ENCODE measurements at places on chromosomes 3 and 15. TPM values are rescaled to one million over a fixed set of nuclear protein-coding genes. Genes with fewer than 3 reads are reported as not detected.

- DNase-seq = no peak
Observed at GRCh38 chr3:71103430-71103921, 480.1 kb downstream of the FOXP1 start.

DNA sequence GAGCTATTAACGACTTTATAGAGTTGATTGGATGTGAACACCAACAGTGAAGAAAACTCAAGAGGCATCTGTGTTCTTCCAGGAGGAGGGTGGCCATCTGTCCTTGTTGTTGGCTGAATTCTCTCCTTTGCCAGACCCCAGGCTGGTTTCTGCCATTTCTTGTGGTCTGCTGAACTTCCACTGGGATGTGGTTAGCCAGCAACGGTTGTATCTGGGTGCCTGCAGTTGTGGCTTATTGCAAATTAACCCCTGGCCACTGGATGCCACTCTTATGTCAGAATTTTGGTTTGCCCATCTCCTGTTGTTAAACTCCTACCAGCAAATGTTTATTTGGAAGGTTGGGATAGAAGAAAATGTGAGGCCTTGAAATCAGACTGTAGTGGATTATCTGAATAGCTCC lies 163.6 kb upstream of the TBC1D5 start:
- DNase-seq = no peak

DNA sequence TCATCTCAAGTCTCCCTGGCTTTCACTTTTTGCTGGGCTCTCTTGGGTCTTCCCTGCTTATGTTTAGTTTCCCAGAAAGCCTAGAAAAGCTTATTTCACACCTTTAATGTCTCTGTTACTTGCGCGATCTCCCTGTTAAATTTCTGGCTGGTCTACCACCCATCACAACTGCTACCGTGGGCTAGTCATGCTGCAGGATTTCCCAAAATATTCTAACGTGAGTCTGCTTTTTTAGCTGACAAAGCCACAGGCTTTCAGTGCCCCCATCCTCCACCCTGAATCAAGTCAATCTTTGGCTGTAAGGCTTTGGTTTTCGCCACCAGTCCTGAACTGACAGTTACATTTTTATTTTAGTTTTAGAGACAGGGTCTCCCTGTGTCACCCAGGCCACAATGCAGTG lies 74.1 kb downstream of the SUMF1 start:
- no peak for DNase-seq

DNA sequence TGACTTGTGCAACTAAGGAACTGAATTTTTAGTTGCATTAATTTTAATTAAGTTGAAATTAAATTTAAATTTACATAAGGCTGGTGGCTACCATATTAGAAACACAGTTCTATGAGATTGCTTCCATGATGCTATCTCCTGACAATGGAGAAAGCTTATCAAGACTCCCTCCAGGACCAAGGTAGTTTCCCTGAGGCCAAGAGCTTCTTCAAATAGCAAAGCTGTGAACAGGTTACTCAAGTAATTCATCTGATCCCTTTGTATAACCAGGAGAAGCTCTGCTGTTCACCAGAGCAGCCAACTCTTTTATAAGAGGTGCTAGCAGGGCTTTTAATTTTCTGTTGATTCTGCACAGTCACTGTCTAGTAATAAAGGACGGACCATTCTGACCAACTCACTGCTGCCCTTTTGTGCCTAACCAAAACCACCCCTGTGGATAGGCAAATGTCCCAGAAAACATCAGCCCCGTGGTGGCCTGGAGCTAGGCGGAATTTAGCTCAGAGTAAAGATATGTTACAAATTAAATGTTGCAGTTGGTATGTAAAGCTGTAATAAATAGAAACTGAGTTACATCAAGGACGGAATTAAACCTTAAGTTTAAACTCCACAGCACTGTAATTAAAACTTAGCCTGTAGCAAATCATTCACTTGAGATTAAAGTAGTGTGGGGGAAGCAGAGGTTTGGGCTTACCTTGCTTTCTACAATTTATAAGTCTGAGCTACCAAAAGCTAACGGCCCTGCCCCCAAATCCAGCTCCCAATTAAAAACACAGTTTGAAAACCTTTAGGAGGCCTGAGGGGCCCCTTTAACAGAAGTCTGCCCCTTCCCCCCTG lies 55.6 kb upstream of the LRTM1 start:
- no peak for DNase-seq

DNA sequence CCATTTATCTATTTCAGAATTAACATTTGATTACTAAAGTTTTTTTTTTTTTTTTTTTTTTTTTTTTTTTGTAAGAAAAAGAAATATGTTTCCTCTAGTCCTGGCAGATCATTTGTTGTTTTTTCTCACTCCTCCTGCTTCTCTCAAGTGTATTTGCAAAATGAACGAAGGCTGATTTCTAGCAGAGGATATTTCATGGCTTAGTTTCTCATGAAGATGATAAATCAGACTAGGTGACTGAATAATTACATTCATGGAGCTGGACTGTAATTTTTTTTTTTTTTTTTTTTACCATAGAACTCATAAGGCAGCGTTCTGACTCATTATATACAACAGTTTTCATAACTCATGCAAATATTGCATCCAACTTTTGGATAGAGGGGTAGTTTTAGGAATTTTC lies 332.5 kb upstream of the SEMA6D start:
- no peak for DNase-seq

GRCh38 chr3:24683633-24684384 lies 189.2 kb upstream of the THRB start:
- DNase-seq = no peak

- DNase-seq = no peak
Observed at GRCh38 chr15:68055224-68055705, 1.1 kb downstream of the PIAS1 start.

- no peak for DNase-seq
Observed at GRCh38 chr3:149388001-149388440, 10.6 kb upstream of the TM4SF1 start.

- no peak for DNase-seq
Observed at GRCh38 chr3:141414800-141415462, 46.6 kb downstream of the ZBTB38 start.

GRCh38 chr3:69772152-69772867 lies 33.0 kb downstream of the MITF start:
- no peak for DNase-seq

GRCh38 chr3:182508919-182509711 lies 284.2 kb upstream of the ATP11B start:
- no peak for DNase-seq

GRCh38 chr3:43132870-43133636 lies 27.2 kb upstream of the POMGNT2 start:
- DNase-seq = no peak

DNA sequence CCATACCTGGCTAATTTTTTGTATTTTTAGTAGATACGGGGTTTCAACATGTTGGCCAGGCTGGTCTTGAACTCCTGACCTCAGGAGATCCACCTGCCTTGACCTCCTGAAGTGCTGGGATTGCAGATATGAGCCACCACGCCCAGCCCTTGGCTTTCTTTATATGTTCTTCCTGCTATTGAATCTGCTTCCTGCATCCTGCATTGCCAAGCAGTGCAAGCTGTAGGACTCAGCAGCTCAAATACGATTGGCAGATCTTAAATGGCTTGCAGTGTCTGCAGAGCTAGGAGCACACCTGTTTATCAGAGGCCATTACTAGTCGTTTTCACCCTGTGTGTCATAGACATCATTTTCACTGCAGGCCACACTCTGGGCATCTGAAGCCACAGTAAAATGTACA lies 426.2 kb upstream of the PPP2R3A start:
- no peak for DNase-seq

TAGLN3 gene
- total RNA-seq = not detected

SSR3 gene
- 395 TPM for total RNA-seq

ATP10A gene
- 163 TPM for total RNA-seq

TEX9 gene
- 2.4 TPM for total RNA-seq

GP5 gene
- total RNA-seq = not detected
